ENCODE measurements at places on chromosomes 7 and 10. TPM values are rescaled to one million over a fixed set of nuclear protein-coding genes. Genes with fewer than 3 reads are reported as not detected.

DNA sequence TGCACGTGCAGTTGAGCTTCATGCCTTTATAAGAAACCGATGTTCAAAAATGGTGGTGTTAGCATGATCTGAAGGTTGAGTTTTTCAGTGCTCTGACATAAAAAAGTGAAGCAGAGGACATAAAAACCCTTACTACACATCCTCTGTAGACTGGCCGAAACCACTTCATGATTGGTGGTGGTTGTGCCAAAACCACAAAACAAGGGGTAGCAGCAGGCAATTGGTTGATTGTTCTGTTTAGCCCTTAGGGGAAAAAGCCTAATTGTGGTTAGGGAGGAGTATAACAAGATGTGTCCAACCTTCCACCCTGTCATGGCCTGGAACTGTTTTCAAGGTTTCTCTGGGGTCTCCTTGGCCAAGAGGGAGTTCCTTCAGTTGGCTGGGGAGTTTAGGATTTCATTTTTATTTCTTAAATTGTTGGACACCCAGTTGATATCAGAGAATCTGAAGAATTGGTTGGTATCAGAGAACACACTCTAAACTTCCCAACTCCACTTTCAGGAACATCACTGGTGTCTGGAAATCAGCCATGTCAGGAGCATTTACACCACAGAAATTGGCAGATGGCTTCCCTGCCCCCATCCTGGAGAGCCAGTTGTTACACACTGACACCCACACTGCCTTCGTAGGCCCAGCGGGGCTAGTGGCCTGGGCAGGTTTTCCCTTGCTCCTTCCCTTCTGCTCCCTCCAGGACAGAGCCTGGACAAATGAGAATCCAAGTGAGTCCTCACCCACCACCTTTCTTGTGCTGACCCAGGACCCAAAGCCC lies 18.8 kb downstream of the MRPS24 start:
- H3K36me3 ChIP-seq: no peaks in the 10 kb centered on the region
- DNase-seq: no peak
- no peaks in the 10 kb centered on the region for H3K4me1 ChIP-seq

DNA sequence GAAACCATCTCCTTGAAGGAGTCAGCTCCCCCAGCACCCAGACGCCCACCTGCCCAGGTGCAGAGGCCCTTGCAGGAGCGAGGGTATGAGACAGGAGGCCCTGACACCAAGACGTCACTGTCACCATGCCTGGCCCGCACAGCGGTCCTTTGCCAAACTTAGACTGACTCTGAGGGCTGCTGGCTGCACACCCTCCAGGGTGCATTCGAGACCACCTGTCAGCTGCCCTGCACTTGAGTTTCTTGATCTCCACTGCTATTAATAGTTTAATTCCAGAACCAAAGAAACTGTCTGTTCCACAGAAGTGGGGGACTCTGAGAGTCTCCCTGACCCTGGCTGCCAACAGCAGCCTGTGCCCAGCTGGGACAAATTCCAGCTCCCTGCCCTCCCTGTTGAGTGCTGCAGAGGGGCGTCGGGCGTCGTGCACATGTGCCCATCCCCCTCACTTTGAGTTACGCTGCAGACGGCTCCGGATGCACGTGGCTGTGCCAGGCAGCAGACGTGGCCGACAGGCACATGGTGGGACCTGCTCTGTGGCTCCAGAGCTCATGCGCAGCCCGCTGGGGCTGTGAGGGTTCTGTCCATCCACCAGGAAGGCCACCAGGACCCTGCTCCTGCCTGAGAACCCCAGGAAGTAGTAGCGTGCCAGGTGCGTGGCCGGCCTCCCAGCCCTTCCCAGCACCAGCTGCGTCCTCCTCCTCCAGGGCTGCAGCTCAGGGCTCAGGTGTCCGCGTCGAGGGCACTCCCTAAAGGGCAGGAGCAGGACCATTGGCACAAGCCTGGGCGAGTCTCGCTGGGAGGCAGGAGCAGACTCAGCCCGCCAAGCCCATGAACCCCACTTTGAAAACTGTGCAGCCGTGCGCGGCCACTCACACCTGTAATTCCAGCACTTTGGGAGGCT lies 24.8 kb downstream of the ELFN1 start:
- no peaks in the 10 kb centered on the region for H3K36me3 ChIP-seq
- H3K4me3 ChIP-seq: no peak overlapping the region
- H3K27ac ChIP-seq: no peak overlapping the region
- peaks cover 3% of the 10 kb centered on the region for H3K4me1 ChIP-seq

STAM gene
- total RNA-seq: 15.6 TPM

DNA sequence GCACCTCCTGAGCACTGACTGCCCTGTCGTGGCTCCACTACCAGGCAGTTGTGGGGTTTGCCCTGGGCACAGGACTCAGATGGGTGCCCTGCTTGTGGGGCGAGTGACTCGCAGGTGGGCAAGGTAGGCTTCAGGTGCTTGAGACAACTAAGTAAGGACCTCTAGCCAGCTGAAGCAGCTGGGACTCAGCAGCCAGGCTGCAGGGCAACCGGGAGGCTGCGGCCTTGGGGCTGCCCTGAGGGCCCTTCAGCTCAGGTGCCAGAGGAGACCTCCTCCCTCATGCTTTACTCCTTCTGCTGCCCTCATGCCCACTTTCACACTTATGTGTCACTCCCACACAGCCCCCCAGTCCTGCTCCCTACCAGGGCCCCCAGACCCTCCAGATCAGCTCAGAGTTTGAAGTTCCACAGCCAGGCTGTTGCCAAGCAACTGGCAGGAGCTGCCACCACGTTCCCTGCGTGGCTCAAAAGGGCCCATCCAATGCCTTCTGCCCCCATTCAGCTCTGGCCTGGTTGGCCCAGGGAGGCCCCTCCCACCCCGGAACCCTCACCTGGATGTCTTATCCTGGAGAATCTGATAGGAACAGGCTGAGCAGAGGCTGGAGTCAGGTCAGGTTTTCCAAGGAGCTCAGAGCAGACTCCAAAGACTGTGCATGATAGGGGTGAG lies 10.0 kb downstream of the TLX1 start:
- no peaks in the 10 kb centered on the region for H3K36me3 ChIP-seq
- no peak for DNase-seq
- no peak overlapping the region for H3K4me3 ChIP-seq
- peaks cover 76% of the 10 kb centered on the region for H3K27me3 ChIP-seq
- peaks cover 19% of the 10 kb centered on the region for H3K4me1 ChIP-seq

TMEM72 gene
- not detected for total RNA-seq

ATP6V0E2 gene
- total RNA-seq: 37.9 TPM

DNA sequence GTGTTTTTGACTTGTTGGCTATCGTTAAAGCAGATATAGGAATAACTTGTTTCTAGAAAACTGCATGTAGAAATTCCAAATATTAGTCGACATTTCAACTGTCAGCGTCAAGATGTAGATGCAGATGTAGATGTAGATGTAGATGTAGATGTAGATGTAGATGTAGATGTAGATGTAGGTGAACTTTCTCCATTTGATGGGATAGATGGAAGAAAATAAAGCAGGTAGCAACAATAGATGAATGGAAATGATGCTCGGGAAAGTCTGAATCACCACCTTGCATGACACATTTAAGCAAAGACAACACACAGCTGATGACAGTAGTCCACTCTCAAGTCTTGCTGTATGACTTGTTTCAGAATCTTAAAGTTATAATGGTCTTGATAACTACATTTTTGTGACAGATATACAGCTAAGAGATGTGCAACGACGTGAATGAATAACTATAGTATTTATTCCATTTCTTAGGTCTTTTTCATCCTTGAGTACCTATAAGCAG lies 53.5 kb downstream of the SND1 start:
- no peak overlapping the region for H3K4me3 ChIP-seq
- H3K27ac ChIP-seq: no peak overlapping the region
- no peaks in the 10 kb centered on the region for H3K27me3 ChIP-seq
- DNase-seq: no peak

XRCC2 gene
- total RNA-seq: 0.42 TPM

GRCh38 chr10:110274647-110275046 lies 30.1 kb downstream of the SMNDC1 start:
- no peaks in the 10 kb centered on the region for H3K36me3 ChIP-seq
- no peaks in the 10 kb centered on the region for H3K27me3 ChIP-seq
- no peak overlapping the region for H3K4me3 ChIP-seq
- no peak for DNase-seq
- H3K4me1 ChIP-seq: peaks cover 99% of the 10 kb centered on the region

SEMA3D gene
- total RNA-seq: 1.2 TPM

Data from esophagus muscularis mucosa (tissue), 4 donors.